ENCODE measurements at places on chromosomes 13 and 19.

DNA sequence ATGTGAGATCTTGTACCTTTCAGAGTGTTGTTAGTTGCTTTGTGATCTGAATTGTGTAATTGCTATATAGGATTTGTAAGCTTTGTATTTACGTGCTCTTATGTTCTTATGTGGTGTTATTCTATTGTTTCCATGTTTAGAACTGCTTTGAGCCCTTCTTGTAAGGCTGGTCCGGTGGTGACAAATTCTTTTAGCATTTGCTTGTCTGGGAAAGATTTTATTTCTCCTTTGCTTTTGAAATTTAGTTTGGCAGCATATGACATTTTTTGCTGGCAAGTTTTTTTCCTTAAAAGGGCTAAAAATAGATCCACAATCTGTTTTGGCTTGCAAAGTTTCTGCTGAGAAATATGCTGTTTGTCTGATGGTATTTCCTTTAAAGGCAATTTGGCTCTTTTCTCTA is 1089.2 kb upstream of the PCDH9 start:
- no peak for DNase-seq

- DNase-seq = no peak
Measured at GRCh38 chr13:50726164-50726563, 117.3 kb downstream of the DLEU7 start.

DNA sequence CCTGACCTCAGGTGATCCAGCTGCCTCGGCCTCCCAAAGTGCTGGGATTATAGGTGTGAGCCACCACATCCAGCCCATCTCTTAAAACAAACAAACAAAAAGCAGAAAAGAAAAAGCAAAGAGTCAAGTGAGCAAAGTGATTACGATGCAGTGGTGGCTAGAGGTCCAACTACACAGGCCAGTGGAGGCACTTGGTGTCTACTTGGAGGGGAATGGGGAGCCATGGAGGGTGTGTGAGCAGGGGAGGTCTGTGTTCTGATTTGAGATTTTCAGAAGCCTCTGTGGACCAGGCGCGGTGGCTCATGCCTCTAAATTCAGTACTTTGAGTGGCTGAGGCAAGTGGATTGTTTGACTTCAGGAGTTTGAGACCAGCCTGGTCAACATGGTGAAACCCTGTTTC is 6.6 kb downstream of the COLGALT1 start:
- DNase-seq = no peak

DNA sequence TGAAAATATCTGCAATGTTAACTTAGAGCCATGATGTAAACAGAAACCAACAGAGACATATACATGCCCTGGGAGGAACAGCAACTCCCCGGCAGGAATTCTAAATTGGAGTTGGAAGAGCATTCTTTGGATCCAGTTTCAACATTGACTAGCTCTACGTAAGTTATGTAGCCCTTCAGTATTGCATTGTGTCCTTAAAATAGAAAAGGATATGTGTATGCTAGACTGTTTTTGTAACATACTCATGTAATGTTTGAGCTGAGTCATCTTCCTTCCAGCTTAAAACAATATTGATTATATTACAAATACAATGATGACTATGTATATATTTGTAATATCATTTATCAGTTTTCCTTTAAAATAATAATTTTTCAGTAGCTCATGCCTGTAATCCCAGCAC is 1422.2 kb upstream of the PCDH20 start:
- DNase-seq = no peak

GRCh38 chr13:113539822-113540221 is 44.7 kb upstream of the TFDP1 start:
- DNase-seq = no peak

GRCh38 chr19:47107953-47108746 is 5.4 kb downstream of the ZC3H4 start:
- DNase-seq = peak; percentile 77

- DNase-seq = no peak
Measured at GRCh38 chr19:8088752-8089663, 36.4 kb downstream of the CCL25 start.

GRCh38 chr13:58655086-58655485 is 1023.5 kb downstream of the PCDH17 start:
- no peak for DNase-seq

Measured in NCI-H446 treated with DMSO at 0.1 percent for 48 hours (cell line).